ENCODE measurements at places on chromosomes 5 and 9.

DNA sequence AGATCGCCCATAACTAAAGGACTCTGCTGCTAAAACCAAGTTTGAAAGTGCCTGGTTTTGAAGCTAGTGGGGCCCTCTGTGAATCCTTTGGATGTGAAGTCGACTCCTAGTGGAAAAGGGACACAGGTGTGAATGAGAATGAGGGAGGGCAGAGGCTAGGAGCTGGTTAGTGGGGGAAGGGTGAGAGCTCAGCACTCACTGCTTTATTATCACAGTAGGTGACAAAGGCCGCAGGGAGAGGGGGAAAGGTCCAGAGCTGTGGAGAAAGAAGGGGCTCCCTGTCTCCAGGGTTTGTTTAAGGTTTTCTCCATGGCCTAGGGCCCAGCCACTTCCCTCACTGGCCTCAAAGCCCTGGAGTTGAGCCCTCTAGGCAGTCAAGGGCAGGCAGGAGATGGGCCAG, 3.5 kb downstream of the HDHD3 start:
- DNase-seq: no peak

DNA sequence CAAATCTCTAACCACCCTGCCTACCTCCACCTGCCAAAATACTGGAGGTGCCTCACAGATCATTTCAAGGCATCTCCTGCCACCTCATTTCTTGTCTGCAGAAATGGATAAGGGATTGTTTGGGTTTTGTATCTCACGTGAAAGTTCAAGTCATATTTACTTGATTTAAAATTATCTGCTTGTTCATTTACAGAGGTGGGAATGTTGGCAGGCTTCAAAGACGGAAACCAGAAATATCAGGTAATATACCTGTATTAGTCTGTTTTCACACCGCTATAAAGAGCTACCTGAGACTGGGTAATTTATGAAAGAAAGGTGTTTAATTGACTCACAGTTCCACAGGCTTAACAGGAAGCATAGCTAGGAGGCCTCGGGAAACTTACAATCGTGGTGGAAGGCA, 85.4 kb downstream of the CAAP1 start:
- no peak for DNase-seq

DNA sequence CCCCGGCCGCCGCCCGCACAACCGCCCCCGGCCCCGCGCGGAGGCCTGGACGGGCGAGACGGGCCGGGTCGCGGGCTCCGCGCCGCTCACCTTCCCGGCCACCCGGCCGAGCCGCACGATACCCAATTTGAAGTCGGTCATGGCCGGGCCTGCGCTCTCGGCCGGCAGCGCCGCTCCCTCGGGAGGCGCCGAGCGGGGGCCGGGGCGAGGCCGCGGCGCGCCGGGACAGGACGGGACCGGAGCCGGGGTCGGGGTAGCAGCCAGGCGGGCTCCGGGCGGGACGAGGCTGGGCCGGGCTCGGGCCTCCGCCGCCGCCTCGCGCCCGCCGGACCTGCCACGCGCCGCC, 216 bp downstream of the ZMYND19 start:
- no peak for DNase-seq

- DNase-seq: no peak
Observed at GRCh38 chr5:150197476-150197875, 7.6 kb downstream of the SLC6A7 start.

GRCh38 chr5:17157294-17157693, 60.1 kb upstream of the BASP1 start:
- no peak for DNase-seq
